ENCODE measurements at places on chromosomes 7 and 10. TPM values are rescaled to one million over a fixed set of nuclear protein-coding genes. Genes with fewer than 3 reads are reported as not detected.
A peak's percentile ranks its signal among the peaks of the same experiment; 100 is the strongest.

GRCh38 chr10:4467481-4467880, 358.5 kb upstream of the AKR1E2 start:
- no peak for DNase-seq

TSC22D4 gene
- total RNA-seq: 41.6 TPM

GRCh38 chr10:3875842-3876235, 90.8 kb upstream of the KLF6 start:
- no peak for DNase-seq

- no peak for DNase-seq
These were observed 125.7 kb downstream of the ZMYND11 start for GRCh38 chr10:260819-261429.

DNA sequence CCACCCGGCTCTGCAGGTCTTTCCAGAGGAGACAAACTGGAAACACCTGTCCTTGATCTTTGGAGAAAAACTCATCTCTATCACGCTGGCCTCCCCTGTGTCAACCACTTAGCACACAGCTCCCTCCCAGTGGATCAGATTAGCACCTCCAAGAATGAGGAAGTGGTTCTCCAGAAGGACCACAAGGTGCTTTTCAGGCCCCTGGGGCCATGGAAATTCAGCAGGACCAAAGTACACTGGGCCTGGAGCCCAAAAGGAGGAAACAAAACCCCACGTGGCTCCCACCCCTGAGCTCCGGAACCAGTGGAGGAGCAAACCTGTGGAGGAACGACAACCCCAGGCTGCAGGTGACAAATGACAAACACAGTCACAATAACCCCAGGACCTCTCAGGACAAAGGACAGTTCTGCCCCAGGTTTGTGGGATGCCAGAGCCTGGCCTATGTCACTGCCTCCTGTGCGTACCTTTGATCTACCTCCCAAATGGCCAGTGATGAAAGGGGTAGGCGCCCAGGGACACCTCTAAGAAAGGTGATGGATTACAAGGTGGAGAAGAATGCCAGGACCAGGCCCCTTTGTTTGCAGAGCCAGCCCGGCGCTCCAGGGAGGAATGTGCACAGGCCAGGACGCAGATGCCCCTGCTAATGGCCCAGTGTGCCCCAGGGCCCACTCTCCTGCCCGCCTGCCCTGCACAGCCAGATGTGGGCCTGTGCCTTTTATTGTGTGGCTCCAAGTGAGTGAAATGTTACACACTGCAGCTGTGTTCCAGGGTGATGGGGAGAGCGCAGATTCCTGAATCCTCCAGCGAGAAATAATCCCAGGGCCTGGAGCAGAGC, 5.7 kb downstream of the TNS3 start:
- no peak for DNase-seq

DNA sequence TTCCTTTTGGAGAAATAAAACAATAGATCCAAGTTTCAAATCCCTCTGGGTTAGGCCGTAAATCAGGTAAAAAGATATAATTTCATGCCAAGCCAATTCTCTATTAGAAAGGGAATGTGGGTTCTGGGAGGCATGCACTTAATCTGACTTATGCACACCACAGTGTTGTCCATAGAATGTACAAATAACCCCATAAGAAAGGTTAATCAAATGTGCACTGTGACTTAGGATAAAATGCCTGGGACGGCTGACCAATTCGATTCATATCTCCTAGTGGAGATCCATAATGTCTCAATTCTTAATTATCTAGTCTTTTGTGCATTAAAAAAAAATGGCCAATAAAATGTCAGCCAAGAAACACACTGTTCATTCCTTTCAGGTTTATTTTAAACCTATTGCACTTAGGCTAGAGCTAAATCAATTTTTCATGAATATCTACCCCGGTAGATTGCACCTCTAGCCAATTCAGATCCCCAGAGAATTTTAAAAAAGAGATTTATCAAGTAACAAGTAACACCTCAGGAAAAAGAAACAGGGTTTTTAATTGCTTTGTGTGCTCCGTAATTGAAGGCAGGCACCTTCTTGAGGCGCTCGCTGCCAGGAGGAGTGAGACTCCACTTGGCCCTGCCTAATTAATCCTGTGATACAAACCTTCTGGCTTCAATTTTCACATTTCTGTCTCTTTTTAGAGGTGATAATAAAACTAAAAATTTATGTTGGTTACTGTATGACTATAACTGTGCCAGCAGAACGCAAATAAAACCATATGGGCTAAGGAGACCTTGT, 265.1 kb downstream of the ETV1 start:
- no peak for DNase-seq

GRCh38 chr10:28177944-28178637, 124.8 kb downstream of the MPP7 start:
- no peak for DNase-seq

DBF4 gene
- total RNA-seq: 17.0 TPM

DNA sequence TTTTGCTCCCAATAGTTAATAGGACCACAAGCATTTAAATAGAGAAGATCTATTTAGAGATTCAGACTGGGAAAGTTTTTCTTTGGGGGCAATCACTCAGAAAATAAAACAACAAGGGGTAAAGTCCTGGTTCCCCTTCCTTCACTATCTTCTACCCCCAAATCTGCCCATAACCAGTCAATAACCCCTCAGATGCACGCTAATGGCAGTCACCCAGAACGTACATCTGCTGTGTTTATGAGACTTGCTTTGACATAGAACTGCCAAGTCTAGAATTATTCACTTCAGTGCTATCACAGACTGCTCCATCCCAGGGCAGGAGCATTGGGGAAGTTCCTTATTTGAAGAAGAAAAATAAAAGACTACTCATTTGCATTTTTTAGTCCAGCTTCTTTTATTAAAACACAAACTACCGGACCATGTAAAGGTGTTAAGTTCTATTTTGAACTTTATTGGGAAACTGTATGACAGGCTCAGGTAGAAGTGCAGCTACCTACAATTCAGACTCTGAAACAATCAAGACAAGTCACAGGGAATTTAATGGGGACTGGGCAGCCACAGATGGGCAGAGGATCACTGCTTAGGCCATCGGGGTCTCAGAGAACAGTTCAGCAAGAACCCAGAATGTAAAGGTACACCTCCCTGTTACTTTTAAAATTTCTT, 38.4 kb downstream of the ANK3 start:
- no peak for DNase-seq

OR2F2 gene
- not detected for total RNA-seq

DNA sequence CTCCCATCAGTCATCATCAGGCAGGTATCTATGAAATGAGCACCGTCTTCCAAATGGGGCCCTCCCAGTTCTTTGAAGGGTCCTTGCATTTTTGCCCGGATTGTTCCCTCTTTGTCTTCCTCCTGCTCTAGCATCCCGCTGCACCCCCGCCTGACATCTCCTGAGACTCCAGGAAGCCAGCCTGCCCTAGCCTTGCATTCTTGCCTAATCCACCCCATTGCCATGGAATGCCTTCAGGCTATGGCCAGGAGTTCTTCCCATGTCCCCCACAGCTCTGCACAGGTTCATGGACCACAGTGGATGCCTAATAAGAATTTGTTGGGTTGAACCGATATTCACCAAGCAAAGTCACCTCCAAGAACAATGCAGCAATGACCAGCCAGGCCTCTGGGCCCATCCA, 62.1 kb downstream of the ZMIZ1 start:
- no peak for DNase-seq

CLCN1 gene
- not detected for total RNA-seq

DNA sequence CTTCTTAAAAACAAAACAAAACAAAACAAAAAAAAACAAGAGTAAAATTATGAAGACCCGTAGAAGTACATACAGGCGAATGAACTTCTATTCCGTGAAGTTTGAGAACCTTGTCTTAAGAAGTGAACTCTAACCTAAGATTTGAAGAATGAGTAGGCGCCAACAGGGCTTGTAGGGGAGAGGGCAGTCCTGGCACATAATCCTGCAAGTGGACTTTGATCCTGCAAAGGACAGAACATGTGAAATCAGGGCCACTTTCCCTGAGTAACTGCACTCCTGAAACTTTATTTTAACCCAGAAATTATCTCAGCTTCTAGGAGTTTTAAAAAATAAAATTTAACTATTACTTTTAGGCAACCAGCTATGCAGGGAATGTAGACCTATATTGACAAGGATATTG, 62.0 kb downstream of the GNAT3 start:
- DNase-seq: no peak

DNA sequence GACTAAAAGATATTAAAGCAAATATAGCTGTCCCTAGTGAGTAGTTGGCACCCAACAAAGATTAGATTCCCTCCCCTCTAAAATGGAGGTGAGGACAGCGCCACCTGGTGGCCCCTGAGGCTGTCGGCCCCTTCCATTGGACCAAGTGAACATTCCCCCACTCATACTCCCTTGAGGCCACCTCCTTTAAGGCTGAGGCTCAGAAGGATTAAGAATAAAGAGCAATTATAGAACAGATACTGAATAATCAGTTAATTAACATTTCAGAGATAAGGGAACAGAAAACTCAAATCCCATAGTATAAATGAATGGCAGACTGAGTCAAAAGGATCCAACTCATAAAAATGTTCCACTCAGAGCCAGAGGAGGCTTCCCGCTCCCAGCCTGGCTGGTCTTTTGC, 130.4 kb upstream of the GHITM start:
- no peak for DNase-seq

GRCh38 chr10:65864036-65864435, 1061.8 kb upstream of the LRRTM3 start:
- no peak for DNase-seq

DNA sequence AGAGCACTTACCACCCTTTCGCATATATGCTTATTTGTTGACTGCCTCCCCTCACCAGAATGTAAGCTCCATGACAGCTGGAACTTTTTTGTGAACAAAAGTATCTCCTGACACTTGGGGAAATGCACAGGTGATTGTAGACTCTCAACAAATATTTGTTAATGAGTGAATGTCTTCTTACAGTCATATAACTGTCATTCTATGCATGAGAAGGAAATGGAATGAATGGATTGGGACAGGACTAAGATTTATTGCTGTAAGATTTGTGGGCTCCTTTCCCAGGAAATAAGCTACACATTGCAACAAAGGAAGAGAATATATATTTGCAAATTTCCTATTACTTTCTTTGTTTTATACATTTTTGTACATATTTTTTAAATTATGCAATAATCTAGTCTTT, 48.5 kb downstream of the FEZF1 start:
- DNase-seq: no peak

- DNase-seq: no peak
These were observed 103.4 kb downstream of the WNT2 start for GRCh38 chr7:117219485-117219884.

DNA sequence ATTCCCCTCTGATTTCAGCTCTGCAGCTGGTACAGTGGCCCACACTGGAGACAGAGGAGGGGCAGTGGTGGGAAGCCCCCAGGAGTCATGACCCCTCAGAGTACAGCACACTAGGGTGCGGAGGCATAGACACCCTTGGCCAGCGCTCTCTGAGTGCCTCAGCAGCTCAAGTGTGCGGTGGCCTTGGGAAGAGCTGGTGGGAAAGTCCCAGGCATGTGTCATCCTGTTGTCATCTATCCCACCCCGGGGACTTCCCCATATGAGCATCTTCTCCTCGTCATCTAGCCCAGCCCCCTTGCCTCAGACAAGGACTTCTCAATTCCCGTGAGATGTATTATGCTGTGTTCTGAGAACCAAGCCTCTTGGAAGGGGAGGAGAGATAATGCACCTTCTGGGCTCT, 15.6 kb upstream of the PPIF start:
- DNase-seq: peak; percentile 75

DNA sequence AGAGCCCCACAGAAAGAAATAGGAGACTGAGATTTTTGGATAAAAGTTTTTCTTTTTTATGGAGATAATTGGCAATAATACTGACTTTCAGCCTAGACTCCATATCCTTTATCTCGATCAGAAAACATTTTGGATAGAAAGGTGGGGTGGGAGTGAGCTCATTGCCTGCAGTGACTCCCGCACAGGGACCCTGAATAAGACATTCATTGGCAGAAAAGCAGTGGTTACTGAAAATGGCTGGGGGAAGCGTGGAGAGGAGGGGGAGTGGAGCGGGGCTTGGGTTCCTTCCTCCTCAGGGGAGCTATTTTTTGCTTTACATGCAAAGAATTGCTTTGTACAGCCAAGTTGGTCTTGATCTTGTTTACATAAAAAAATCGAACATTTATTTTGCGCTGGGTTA, 90.4 kb upstream of the BMPER start:
- no peak for DNase-seq

DNA sequence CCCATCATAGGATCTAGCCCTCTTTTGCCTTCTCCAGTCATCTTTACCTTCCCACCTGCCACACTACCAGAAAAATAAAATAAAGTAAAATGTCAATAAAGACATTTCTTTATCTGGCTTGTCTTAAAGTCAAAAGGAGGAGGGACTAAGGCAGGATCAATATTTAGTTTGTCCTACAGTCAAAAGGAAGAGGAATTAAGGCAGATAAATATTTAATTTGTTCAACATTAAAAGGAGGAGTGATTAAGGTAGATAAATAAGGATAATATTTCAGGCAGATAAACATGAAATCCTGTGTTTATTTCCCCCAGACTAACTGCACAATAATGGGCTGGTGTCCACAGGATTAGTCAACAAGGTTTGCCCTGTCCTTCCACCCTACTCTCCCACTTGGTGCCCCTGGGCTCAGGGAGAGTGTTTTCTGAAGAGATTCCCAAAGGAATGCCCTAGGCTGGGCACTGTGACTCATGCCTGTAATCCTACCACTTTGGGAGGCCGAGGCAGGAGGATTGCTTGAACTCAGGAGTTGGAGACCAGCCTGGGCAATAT, 18.3 kb upstream of the MSMB start:
- no peak for DNase-seq

- DNase-seq: no peak
These were observed 47.9 kb upstream of the FEZF1 start for GRCh38 chr7:122352454-122352853.

DNA sequence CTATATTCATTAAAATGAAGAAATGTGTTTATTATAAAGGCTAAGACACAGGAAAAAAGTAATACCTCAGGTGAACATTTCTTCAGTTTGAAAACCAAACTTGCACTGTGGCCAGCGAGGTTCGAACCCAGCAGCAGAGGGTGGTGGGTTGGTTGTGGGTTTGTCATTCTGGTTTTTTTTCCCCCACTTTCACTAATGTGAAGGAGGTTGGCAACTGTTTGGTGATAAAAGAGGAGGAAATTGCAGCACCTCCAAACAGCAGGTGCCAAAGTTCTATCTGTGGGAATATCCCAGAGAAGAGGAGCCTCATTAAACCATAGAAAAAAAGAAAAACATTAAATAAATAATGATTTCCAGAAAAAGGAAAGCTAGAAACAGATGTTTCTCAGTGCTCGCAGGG, 36.6 kb upstream of the YAE1 start:
- no peak for DNase-seq

- DNase-seq: no peak
These were observed 29.7 kb downstream of the IMMP2L start for GRCh38 chr7:111532625-111533024.

ACSM6 gene
- total RNA-seq: not detected

TMEM270 gene
- total RNA-seq: not detected

DNA sequence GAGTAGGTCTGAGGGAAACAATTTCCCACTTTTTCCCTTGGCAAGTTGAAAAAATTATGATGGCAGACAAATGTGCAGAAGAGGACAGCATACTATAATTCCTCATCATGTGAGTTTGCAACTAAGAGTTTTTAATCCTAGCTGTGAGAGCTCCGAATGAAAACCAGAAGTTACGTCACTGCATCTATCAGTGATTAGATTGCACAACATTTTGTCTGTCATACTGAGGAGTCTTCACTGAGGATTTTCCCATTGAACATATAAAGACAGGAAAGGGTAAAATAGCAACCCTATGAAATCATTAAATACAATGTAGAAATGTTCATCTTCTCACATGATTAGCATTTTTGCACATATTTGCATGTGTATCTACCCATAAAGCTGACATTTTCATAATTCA, 45.8 kb downstream of the ZNF736 start:
- no peak for DNase-seq

Data from kidney epithelial cell (primary cell).